WTC11 (cell line): ENCODE measurements at places on chromosomes 5 and 9. TPM values are rescaled to one million over a fixed set of nuclear protein-coding genes. Genes with fewer than 3 reads are reported as not detected.
A peak's percentile ranks its signal among the peaks of the same experiment; 100 is the strongest.

DNA sequence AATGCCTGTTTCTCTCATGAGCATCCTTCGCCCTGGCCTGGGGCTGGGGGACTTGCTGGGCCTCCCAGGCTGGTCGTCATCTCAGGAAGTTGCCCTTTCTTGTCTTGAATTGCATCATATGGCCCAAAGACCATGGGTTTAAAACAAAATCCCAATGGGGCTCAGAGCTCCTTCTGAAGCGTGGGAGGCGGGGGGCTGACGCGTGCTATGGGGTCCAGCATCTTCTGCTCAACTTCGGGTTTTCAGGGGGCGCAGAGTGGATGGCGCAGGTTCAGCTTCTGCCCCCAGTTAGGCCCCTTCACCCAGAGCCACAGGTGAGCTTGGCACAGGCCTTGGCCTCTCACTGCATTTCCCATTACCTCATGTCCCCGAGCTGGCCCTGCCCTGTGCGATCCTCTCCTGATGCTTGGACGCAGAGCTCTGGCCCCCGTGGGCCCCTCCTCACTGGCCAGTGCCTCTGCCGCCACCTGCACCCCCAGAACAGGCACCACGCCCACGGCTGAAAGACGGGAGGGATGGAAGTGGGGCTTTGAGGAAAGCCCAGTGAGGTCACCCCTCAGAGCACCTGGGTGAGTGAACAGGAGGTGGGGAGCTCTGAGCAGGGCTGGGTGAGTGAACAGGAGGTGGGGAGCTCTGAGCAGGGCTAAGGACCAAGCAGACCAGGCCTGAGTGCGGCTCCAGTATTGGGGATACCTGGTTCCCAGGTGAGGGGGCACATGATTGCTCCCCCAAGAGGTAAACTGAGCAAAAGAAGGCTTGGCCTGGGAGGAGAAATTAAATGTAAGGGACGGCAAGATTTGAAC lies 56.0 kb downstream of the TRIP13 start:
- no peak for DNase-seq

ANGPTL2 gene
- total RNA-seq, result 4.5 to 6.7 TPM (median 6.3 TPM) in 3 replicates

GRCh38 chr5:119200795-119201194 lies 129.9 kb downstream of the DMXL1 start:
- DNase-seq, result no peak

DNA sequence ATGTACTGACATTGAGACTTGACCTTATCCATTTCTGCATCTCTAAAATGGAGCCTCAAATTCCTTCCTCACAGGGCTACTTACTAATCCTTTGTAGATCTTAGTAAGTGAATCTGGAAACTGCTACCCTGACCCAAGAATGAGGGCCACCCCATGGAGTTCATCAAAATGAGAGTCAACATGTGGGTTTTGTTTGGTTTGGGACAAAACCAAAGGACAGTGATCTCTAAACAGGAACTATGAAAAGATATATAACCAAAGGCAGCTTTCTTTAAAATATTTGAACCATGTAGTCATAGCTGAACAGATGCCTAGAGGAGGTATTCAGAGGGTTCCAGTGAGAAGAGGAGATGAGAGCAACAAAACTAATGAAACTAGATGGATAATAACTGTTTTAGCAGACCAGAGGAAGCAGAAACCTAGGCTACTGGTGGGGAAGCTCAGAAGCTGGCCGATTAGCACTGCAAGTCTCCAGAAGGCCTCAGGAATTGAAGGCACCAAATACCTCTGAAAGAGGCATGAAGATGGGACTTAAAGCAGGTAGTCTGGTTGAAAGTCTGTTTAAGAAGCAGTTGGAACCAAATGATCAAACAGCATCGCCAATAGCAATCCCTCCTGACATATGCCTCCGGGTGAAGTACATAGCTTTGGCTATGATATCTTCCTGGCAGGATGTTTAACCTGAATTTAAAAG lies 45.8 kb downstream of the THOC3 start:
- DNase-seq, result no peak

GRCh38 chr9:130680836-130681768 lies 12.5 kb upstream of the EXOSC2 start:
- peak; percentile 76 for DNase-seq

DNA sequence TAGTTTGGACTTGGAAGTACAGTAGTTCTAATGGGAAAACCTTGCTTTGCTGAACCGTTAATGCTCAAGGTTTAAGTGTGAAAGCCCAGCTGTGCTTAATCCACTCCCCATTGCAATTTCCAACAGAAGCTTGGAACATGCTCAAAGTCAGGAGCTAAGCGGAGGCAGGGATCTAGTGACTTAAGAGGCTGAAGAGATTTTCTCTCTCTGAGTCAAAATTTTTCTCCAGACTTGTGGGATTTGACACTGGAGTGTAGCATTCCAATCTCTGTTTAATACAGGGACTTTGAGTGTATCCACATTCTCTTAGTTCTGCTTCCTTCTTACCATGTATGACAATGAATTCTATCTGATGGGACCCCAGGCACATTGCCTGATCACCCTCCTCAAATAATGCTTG lies 471.8 kb downstream of the KIF4B start:
- DNase-seq, result no peak

RALGDS gene
- total RNA-seq, result 19.5 to 23.2 TPM (median 22.9 TPM) in 3 replicates

GRCh38 chr5:169656125-169656901 lies 19.2 kb downstream of the DOCK2 start:
- no peak for DNase-seq

- DNase-seq, result no peak
These were observed 15.1 kb upstream of the TRIM36 start for GRCh38 chr5:115184770-115185169.

RETREG1 gene
- total RNA-seq, result 1.8 to 2.2 TPM (median 2.0 TPM) in 3 replicates

GRCh38 chr9:97577051-97577450 lies 56.1 kb downstream of the TSTD2 start:
- DNase-seq, result no peak

GRCh38 chr5:124649491-124650146 lies 96.8 kb downstream of the ZNF608 start:
- no peak for DNase-seq

DNA sequence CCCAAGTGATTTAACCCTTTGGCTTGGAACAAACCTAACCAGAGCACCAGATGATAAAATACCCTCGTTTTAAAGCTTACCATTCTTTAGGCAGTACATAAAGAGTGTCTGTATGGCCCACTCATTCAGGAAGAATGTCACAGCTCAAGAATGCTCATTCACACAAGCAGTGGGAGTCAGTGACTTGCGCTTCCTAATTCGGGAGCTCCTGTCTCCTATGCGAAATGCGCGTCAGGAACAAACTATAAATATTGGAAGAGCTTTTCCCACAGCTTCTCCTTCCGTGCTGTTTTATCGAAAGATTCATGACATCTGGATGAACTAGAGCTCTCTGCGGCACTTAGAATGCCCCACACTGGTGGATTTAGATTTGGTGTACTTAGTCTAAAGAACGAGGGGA lies 66.6 kb downstream of the NTRK2 start:
- DNase-seq, result no peak

DNA sequence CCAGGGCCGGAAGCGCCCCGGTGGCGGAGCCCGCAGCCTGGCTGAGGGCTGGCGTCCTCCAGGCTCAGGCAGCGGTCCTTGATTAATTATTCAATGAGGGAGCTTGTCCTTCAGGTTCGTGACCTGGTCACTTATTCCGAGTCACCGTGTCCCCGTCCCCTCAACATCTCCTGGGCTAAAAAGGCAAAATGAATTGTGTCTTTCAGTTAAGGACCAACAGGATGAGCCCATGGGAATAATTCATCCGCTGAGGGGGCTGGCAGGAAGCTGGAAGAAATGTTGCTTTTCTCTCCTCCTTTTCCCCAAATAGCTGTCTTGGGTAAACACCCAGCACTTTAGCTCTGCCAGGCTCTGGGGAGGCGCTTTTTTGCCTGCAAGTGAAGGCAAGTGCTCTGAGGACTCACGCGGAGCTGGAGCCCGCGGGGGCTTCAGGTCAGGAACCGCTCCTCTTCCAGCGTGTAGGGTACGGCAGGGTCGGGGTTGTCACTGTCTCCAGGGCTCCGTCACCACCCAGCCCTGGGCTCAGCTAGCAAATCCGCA lies 13.1 kb downstream of the KCNT1 start:
- no peak for DNase-seq
